DMS53 (cell line): ENCODE measurements at places on chromosomes 5 and 9.
A peak's percentile ranks its signal among the peaks of the same experiment; 100 is the strongest.

DNA sequence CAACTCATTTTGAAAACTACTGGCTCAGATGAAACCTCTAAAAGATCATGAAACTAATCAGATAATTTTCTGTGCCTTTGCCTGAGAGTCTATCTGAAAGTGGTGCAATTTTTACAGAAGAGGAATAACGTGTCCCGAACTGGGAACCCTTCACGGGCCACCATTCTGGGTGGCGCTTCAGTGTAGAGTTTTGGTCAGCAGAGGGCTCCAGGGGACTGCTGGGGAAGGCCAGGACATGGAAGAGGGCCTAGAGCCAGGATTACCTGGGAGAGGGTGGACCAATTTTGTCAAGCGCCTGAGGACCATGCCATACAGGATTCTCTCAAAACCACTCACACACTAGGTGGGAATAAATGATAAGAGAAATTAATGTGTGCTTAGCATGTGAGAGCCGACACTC lies 49.7 kb upstream of the PLEKHG4B start:
- no peak for DNase-seq

DNA sequence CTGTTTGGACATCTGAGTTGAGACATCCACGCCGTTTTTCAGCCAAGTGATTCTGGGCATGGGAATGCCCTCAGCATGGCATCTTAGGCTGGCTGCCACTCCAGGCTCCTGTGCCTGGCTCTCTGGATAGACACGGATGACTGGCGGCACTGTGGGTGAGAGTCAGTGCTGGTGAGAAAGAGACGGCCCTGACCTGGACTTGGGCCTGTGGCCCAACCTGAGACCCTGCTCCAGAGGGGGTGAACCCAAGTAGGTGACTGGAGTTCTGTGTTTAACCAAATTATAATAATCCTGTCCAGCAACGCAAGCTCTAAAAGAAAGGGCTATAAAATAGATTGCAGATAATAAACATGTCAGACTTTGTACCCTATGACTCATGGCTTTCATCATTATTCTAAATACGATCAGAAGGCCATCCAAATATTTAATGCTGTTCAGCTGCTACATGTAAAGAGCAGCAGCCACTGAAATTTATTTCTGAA lies 173.9 kb downstream of the HSPA4 start:
- peak; percentile 68 for DNase-seq

- peak; percentile 41 for DNase-seq
Observed at GRCh38 chr9:111621895-111622480, 9.1 kb upstream of the DNAJC25 start.

- no peak for DNase-seq
Observed at GRCh38 chr9:68751556-68751955, 46.5 kb downstream of the PIP5K1B start.

DNA sequence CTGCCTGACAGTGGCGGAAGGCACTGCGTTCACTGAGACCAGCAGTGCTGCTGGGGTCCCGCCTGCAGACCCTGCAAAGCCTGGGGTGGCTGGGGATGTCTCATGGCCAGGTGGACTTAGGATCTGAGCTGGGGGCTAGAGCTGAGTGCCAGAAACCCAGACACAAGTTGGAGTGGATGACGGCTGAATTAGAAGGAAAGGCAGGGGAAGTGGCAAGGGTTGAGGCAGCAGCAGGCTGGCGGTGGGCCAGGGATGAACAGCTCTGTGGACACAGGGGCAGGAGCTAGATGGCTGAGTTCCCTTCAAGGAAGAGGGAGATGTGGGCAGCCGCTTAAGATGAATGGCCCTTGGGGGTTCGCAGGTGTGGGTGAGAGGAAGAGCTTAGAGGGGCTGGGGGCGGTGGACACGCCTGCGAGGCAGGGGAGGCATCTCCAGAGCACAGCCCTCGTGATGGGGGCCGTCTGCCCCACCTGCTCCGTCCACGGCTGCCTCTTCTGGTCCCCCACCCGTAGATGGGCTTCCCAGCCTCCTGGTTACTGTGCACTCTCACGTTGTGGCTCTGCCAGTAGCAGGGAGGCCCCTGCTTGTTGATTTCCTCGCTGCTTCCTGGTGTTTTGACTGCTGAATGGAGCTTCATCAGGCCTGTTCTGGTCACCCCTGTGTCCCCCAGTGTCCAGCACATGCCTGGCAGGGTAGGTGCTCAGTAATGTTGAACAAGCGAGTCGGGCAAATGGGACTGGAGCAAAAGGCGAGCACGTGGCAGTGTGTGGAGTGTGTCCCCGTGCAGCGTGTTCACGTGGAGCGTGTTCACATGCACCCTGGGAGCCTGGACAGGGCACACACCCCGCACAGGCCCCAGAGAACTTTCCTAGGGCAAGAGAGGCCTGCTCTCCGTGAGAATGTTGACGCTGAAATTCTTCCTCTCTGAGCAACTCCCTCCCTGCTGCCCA lies 168.2 kb downstream of the CACNA1B start:
- no peak for DNase-seq

DNA sequence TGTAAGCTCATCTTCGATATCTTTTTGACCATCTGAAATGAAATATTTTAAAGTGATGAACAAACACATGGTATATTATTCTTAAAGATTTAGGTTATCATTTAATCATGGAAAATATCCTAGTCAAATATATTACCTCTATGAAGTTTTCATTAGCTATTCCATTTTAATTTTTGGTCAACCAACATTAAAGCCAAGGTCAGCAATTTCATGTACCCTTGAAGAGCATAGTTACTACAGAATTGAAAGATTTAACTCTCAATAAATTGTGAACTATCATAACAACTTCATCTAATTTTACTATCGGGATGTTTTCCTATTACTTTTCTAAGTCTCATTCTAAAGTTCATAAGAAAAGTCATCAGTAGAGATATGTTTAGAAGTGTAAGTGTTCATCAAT lies 492.6 kb downstream of the CTNND2 start:
- no peak for DNase-seq

- no peak for DNase-seq
Observed at GRCh38 chr5:72651779-72652178, 144.6 kb upstream of the ZNF366 start.
